ENCODE measurements at places on chromosomes 7 and 10.

DNA sequence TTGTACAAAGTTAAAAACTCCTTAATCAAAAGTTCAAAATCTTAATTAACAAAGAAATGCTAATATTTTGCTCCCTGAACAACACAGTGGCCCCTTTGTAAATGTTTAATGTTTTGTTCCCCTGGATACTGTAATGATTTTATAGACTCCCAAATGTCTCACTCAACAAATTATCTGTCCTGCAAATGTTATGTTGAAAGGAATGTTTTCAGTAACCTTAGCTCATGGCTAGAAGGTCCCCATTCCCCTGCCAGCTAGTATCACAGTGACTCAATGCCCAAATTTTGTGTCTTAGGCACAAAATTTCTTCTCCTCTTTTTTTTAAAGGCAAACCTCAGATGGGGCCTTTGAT is 298.9 kb downstream of the ELMO1 start:
- no peak for DNase-seq

DNA sequence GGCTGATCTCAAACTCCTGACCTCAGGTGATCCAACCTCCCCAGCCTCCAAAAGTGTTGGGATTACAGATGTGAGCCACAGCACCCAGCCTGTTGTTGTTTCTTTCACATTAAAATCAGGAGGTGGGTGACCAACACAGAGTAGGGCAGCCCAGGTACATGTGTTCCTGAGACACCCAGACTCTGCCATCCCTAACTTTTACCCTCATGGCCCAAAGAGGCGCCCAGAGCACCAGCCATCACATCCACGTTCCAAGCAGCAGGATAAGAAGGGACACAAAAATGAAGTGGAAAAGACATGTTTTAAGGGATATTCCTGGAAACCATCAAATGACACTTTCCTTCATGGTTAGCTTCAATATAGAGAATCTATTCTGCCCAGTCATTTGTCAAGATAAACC is 159.6 kb upstream of the KLF6 start:
- DNase-seq: no peak

DNA sequence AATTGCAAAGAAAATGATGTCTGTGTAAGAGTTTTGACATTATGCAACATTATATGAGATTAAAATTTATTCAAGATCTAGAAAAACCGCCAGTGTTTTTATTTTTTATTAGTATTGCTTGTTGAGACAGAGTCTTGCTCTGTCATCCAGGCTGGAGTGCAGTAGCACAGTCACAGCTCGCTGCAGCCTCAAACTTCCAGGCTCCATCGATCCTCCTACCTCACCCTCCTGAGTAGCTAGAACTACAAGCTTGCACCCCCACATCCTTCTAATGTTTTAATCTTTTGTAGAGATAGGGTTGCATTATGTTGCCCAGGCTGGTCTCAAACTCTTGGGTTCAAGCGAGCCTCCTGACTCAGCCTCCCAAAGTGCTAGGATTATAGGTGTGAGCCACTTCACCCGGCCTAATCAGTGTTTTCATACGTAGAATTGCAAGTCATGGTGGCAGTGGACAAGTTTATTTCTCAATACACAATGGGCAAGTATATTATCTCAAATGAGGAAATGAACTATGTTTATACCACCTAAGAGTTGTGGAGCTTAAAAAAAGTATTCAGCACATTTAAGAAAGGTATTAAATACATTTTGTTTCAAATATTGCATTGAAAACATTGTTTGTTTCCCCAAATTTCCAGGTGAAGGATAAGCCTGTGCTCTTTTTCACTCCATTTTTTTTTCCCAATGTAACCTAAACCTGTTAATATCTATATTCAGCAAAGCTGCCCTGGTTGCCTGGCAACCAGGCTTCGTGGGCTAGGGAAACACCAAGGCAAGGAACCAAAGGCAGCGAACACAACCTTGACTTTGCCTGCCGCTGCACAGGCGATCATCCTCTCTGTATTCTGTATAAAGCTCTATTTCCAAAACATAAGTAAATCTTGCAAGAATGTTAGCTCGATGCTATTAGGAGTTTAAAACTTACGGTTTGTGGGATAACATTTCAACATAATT is 163.9 kb downstream of the CACNB2 start:
- DNase-seq: no peak

- no peak for DNase-seq
Measured at GRCh38 chr10:48880016-48880705, 59.5 kb downstream of the LRRC18 start.

GRCh38 chr10:5184987-5185775 is at the start of gene AKR1C8:
Gene AKR1C8, minus strand, starts transcription at chr10:5185150. Its CDS starts 46 bp downstream, at chr10:5185104.
- DNase-seq: no peak

DNA sequence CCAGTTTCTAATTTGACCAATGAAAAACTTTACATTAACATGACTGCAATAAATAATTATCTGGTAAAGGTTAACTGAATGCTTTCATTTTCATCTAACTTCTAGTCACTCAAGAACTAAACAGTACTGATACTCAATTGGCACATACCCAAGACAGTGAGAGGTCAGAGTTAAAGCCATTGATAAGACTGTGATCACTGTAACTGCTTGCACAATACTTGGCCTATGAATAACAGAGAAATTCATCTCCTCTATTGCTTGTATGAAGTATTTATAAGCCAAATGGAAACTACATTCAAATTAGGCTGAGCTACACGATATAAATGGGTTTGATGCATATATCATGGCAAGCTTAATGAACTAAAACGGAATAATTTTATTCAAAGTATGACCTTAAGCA is 43.0 kb downstream of the HERC4 start:
- DNase-seq: no peak

DNA sequence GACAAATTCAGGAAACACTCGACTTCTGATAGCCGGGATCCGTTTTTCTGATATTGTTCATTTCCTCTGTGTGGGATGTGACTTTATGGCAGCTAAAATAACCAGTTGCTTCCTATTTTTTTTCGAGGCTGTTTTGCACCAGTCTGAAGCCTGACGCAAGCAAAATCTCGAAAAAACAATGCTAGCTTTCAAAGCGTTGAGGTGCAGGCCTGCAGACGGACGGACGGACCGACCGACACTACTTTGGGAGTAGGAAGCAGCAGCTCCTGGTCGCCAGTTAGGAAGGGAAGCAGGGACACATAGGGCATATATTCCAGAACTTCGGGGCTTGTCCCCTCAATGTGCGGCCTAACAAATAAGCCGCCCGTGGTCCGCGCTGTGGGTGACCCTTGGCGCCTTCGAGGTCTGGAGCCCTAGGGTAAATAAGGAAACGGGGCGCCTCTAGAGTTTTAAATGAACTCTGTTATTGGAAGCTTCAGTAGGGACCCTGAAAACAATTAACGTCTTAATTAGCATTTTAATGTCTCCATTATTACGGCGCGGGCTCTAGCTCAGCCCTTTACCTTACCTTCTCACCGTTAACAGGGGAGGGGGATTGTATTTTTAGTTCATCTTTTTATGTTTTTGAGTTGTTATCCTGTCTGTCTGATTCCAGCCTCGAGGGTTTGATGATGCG is 1.3 kb downstream of the HHEX start:
- DNase-seq: no peak

DNA sequence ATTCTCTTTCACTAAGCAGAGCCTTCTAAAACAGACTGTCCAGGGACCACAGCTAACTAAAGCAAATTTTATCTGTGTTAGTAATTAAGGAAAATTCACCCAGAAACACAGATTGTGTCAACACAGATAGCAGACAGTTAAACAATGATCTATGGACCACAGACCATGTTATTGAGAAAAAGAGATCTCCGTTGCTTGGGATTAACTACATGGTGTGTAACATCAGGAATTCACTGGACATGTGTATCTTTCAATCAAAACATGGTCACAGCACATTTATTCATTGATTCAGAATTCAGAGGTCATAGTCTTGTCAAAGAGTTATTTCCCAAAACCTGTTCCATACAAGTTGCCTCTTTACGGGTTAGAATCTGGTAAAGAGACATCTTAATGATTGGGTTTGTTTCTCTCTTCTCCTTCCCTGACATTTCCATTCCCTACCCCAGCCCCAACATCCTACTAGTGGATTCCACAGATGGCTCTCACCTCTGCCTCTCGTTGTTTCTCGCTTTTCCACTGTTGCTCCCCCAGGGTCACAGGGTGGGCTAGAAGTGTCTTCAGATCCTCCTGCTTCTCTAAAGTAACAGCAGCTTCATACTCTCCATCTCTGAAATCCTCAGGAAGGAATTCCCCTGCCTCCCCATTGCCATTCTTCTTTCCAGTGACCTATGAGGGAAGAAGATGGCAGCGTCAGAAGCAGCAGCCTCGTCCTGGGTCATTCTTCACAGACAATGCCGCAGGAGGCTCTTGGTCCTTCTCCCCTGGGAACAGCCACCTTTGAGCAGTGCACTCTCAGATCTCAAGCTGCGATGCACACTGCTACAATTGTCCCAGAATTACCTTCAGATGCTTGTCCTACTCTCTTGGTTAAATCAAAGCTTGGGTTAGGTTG is 958 bp downstream of the ANKRD1 start:
- DNase-seq: no peak

- no peak for DNase-seq
Measured at GRCh38 chr7:133009426-133010252, 72.3 kb downstream of the CHCHD3 start.

- DNase-seq: no peak
Measured at GRCh38 chr10:59655309-59655708, 54.3 kb downstream of the SLC16A9 start.

- no peak for DNase-seq
Measured at GRCh38 chr7:22640269-22640668, 86.7 kb upstream of the IL6 start.

GRCh38 chr7:102101111-102101551 is 185.5 kb upstream of the SH2B2 start:
- no peak for DNase-seq

- no peak for DNase-seq
Measured at GRCh38 chr7:132930881-132931280, 151.0 kb downstream of the CHCHD3 start.

DNA sequence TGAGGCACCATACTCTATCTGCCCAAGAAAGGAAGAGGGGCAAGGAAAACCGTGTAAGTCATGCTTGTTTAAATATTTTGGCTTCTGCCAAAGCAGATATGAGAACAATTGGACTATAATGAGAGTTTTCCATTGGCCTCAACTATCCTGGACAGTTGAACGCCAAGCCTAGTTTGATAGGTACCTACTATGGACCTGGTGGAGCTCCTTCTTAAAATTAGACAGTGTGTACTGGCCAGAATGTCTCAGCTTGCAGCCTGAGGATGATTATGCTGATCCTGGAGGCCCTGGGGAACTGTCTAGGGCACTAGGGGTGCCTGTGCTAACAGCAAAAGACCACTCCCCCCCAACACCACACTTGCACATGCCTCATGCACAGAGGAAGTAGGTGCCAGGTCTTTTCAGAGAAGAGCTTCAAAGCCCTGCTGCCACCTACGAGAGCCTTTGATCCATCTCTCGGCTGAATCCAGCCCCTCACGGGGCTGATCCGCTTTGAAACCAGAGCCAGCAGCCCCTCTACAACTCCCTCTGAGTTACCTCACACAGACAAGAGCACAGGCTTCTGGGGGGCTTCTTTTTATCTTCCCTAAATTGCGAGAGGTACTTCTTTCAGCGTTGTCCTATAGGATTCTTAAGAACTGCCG is 473.8 kb upstream of the GALNT17 start:
- no peak for DNase-seq

DNA sequence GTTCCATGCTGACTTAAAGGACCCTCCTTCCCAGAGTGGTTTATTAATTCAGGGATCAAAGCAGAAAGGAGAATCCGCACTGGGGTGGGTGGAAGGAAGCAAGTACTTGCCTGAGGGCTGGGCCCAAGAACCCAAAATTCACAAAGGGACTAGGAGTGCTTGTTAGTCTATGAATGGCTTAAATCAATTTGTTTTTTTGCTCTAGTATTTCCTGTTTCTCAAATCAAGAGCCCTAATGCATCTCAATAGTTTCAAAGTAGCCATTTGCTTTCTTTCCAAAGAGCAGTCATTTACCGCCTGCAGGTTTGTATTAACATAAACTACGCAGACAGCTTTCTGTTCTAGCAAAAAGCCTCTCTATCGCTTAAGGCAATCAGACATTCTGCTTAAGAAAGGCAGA is 44.2 kb upstream of the SLC35G1 start:
- DNase-seq: no peak

DNA sequence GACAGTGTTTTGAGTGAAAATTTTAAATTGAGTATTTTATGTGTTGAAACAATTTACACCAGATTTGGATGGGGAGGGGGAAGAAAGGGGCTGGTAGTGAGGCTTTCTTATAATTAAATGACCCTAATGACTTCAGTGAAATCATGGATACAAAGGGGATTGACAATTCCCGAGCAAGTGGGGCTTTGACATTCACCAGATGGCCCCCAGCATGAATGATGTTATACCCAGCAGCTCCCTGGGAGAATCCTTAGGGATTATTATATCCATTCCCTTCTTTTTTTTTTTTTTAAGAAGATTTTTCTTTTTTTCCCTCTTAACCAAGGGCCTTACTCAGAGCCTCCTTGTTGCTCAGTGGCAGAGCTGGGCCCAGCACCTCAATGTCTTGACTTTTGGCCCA is 17.9 kb downstream of the PLPP4 start:
- DNase-seq: no peak
